ENCODE measurements at places on chromosomes 3 and 15.

DNA sequence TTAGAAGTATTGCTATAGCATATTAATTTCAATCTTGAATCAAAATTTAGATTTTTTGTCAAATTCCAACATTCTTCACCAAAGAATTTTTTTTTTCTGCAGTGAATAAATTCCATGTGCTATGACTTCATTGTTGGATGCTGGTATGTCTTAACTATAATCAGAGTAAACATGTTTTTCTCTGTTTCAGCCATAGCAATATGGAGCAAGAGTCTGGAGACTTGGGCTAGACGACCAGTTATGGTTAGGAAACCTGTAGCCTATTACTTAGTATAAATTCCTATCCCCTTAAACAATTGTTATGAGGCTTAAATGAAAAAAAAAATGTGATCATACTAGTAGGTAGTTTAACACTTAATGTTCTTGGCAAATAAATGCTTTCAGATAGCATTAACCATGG, 431.9 kb upstream of the FRG2C start:
- no peak for DNase-seq

DNA sequence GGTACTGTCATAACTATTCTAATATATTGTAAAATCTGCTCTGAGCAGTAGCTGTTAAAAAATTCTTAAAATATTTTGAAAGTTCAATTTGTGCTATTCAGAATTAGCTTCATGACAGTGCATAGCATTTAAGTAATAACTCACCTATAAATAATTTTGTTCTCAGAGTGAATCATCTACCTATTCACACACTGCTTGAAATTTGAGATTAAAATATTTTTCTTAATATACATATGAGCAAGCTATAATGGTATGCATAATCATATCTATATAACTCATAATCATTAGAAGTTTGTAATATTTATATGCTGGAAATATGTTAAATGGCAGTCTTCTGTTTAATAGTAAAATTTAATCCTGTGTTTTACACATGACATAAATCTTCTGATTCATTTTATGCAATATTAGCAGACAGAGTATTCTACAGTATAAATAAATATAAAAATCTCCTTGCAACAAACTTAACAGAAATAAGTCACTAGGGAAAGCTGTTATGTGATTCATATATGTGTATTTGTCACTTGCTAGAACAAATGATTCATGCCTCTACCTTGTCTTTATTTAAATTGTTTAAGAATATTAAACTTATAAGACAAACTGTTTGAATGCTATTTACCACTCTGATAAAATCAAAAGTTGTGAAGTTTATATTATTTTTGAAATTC, 710.8 kb downstream of the PLOD2 start:
- no peak for DNase-seq

DNA sequence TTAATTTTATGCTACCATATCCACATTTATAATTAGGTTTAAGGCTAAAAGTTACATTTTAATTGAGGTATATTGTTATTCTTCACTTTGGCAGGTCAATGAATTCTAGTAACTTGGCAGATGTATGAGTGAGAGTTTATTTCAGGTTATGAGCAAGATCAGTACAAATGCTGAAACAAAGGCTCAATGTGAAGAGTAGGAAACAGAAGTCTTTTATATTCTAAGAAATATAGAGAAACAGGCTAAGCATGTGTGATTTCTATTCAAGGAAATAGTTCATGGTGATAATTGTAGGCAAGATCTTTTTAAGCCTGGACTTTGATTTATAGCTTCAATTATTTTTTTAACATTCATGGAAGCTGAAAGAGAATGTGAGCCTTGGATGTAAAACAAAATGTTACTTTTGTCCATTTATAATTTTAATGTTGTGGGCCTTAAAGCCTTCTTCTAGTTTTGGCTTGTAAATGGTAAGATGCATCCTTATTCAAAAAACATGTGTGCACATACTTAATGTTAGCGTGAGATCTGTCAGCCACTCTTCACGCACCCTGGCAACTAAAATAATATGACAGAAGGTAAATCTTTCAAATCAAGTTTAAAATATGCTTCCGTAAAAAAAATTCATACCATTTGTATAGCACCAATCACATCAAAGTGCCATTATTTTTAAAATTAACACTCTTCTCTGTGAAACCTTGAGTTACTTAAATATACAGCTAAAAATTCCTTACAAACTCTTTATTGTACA, 22.8 kb upstream of the OSTN start:
- DNase-seq: no peak

DNA sequence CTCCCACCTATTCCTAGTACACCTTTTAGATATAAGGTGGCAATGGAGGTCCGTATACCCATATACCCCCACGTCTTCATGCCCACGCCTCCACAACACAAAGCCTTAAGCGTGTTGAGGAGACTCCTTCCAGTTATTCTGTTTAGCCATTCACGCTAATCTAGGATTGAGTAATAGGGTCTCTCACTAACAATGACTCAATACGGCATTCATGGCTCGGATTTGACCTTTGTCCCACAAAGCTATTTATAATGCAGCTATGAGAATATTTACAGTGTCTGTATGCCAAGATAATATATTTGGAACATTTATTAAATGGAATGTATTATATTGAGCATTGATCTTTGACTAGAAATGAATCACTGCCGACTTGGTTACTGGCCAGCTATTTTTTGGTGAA, 215.8 kb downstream of the KCNH8 start:
- DNase-seq: no peak

GRCh38 chr15:79572691-79573404, 140.7 kb downstream of the MINAR1 start:
- no peak for DNase-seq

DNA sequence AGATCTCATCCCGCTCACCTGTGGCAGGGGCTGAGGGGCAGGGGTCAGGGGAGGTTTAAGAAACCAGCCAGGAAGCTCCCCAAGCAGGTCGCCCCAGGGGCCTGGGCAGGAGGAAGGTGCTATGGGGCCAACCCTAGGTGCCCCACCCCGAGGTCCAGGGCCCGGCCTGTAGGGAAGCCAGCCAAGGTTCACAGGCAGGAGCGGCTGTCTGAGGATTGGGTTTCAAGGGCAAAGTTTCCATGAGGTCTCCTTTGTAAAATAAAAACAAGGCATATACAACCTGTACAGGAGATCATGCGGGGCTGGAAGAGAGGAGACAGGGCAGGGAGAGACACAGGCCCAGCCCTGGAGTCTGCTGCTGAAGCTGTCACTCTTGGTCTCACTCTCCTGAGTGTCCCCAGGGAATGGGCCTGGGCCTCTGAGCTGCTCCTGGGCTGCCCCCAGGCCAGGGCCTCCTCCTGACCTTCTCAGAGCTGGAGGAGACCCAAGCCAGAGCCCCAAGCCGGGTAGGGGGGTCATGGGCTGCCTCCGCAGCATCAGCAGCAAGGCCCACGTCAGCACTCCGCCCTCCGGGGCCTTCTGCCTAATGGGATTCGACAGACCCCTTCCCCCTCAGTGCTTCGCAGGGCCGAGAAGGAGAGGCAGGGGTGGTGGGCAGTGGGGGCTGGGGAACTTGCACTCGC, 5.5 kb downstream of the CPLX3 start:
- DNase-seq: no peak

DNA sequence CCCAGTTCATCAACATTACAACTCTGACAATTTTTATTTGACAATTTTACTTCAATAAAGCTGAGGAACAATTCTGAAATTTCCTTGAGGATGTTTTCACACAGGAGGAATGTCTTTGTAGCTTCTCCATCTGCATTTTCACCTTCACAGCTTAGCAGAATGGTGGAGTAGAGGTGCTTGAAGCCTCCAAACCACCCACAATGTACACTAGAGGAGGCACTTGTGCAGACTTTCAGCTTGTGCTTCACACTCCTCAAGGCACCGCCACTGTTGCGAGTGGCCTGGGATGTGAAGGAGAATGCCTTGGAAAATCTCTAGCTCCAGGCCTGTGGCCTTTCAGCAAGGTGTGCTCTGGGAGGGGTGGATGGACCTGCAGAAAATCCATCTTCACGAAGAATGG, 181.9 kb downstream of the EPHB1 start:
- DNase-seq: no peak

- no peak for DNase-seq
These were observed 61.9 kb upstream of the C3orf80 start for GRCh38 chr3:160163229-160163878.

- DNase-seq: no peak
These were observed 12.3 kb downstream of the THBS1 start for GRCh38 chr15:39593071-39593655.

- peak; percentile 99 for DNase-seq
These were observed 67.2 kb downstream of the EIF4E3 start for GRCh38 chr3:71657831-71658530.

GRCh38 chr15:74240002-74240568, 4.0 kb downstream of the CCDC33 start:
- DNase-seq: peak; percentile 94

- no peak for DNase-seq
These were observed 179.4 kb upstream of the CGNL1 start for GRCh38 chr15:57196865-57197264.

- no peak for DNase-seq
These were observed 598.3 kb downstream of the SI start for GRCh38 chr3:164479978-164480377.
